ENCODE measurements at places on chromosomes 16 and 17.

DNA sequence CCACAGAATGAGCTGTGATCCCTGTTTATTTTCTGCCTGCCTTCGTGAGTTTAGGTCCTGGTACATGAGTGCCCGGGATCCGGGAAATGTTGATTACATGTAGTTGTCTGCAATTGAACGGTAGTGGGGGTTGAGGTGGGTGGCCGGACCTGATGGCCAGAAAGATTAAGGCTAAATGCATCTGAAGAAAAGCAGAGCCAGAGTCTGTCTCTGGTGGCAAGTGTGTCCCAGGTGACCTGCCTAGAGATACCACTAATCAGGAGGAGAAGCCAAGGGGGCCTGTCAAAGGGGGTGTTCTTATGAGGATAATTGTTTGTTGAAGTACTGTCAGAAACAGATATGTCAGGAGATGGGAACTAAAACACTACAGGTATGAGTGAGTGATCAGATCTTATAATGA lies 154.0 kb upstream of the ASIC2 start:
- no peak for DNase-seq

DNA sequence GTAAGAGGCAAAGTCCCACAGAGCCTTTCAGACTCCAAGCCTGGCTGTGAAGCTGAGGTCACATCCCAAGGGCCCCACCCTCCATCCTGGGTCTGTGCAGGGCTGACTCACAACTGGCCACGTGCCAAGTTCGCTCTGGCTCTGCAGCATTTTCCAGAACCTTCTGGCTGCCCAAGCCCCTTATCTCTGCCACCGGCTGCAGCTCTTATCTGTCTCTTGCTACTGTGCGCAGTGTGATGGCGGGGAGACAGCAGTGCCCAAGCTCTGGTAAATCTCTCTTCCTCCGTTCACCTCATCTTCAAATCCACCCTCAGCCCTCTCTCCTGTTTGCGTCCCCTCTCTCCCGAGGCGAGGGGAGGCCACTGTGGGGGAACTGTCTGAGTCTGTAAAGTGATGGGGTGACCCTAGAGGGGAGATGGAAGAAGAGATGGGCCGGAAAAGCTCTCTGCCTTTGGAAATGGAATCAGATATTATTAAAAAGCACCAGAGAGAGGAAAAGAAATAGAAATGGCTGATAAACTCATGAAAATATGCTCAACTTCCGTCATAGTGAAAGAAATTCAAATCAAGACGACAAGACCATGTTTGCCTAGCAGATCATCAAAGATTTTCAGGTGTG lies 162.7 kb upstream of the CDC42EP4 start:
- DNase-seq: no peak

- peak; percentile 56 for DNase-seq
Observed at GRCh38 chr17:27760069-27760885, 40.1 kb downstream of the NOS2 start.

- DNase-seq: no peak
Observed at GRCh38 chr16:51376080-51376479, 225.0 kb upstream of the SALL1 start.

GRCh38 chr16:29983420-29984136 lies 9.9 kb downstream of the TAOK2 start:
- DNase-seq: no peak

- no peak for DNase-seq
Observed at GRCh38 chr16:66272461-66272860, 94.0 kb upstream of the CDH5 start.

DNA sequence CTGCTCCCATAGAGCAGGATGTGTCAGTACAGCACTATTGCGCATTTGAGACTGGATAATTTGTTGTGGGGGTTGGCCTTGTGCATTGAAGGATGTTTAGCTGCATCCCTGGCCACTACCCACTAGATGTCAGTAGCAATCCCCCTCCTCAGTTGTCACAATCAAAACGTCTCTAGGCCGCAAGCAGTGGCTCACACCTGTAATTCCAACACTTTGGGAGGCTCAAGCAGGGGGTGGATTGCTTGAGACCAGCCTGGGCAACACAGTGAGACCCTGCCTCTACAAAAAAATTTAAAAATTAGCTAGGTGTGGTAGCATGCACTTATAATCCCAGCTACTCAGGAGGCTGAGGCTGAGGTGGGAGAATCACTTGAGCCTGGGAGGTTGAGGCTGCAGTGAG lies 48.4 kb downstream of the CENPV start:
- DNase-seq: no peak

GRCh38 chr17:7574176-7574953 lies 5.1 kb upstream of the CD68 start:
- no peak for DNase-seq

DNA sequence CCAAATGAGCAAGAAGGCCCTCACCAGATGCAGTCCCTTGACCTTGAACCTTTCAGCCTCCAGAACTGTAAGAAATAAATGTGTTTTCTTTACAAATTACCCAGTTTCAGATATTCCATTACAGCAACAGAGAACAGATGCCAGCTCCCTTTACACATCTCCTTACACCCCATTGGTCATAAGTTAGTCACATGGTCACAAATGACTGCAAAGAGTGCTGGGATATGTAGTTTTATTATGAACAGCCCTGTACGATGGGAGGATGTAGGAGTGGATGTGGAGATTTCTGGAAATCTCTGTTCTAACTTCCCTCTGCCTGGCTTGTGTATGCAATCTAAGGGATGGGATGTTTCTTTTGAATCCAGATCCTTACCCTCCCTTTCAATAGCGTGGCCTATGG lies 13.3 kb upstream of the RPL38 start:
- no peak for DNase-seq

DNA sequence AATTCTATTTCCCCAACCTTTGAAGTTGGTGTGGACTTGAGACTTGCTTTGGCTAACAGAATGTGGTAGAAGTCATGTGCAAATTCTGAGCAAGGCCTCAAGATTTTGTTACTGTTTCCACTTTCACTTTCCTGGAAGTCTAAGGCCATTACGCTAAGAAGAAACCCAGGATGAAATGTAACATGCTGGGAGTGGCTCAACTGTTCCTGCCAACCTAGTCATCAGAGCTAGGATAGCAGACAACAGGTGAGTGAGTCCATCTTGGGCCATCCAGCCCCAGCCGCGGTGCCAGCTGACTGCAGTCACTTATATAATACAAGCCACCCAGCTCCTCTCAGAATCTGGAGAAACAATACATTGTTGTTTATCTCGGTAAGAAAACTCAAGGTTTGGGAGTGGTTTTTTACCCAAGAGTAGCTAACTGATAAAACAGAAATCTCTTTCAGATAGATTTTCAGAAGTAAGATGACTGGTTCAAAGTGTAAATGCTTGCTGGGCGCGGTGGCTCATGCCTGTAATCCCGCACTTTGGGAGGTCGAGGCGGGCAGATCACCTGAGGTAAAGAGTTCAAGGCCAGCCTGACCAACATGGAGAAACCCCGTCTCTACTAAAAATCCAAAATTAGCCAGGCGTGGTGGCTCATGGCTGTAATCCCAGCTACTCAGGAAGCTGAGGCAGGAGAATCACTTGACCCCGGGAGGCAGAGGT lies 10.7 kb upstream of the STX4 start:
- DNase-seq: no peak

DNA sequence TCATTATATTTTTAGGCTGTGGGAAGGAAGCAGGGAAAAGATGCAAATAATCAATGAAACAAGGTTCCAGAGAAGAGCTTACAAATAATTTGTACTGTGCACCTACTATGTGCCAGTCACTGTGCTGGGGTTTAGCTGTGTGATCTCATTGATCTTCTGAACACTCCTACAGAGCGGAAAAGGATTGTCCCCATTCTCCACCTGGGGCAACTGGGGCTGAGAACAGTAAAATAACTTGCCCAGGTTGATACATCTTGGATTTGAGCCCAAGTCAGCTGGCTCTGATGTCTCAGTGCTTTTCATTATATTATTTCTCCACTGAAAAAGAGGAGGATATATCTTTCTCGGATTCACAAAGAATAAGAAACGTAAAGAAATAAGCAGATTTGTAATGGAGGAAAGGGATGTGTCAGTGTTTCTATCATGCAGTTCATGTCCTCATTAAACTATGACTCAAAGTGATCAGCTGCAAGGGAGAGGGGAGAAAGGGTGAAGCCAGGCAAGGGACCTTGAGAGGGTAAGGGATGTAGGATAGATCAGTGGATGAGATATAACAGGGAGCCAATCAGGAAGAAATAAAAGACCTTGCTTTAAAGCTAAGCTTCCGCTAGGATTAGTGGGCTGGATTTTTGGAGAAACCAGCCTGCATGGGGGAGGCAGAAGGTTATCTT lies 143.6 kb upstream of the NOL11 start:
- no peak for DNase-seq

GRCh38 chr17:68613739-68614298 lies 12.7 kb upstream of the FAM20A start:
- DNase-seq: no peak

DNA sequence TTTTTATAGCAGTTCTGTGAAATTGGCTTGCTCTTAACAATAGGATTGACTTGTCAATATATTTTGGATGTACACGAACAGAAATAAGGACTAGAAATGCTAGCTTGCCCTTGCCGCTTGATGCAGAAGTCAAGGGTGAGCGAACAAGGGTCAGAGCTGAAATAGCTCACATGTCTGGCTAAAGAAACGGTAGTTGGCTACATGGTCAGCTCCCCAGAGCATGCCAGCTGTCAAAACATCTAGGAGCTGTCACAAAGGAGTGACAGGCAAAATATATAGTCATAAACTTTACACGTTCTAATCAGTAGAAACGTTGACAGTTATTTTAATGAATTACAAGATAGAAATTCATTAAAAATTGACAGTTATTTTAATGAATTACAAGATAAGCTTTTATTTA lies 2.9 kb upstream of the MEIOB start:
- DNase-seq: no peak

GRCh38 chr16:30659507-30660423 lies 1.5 kb downstream of the FBRS start:
- DNase-seq: no peak

Measured in activated T-helper 1 cell treated with anti-CD3 and anti-CD28 coated beads, Interleukin-2, amount 50 U/mL, for 16 hours (primary cell).